ENCODE measurements at places on chromosomes 5 and 9.

DNA sequence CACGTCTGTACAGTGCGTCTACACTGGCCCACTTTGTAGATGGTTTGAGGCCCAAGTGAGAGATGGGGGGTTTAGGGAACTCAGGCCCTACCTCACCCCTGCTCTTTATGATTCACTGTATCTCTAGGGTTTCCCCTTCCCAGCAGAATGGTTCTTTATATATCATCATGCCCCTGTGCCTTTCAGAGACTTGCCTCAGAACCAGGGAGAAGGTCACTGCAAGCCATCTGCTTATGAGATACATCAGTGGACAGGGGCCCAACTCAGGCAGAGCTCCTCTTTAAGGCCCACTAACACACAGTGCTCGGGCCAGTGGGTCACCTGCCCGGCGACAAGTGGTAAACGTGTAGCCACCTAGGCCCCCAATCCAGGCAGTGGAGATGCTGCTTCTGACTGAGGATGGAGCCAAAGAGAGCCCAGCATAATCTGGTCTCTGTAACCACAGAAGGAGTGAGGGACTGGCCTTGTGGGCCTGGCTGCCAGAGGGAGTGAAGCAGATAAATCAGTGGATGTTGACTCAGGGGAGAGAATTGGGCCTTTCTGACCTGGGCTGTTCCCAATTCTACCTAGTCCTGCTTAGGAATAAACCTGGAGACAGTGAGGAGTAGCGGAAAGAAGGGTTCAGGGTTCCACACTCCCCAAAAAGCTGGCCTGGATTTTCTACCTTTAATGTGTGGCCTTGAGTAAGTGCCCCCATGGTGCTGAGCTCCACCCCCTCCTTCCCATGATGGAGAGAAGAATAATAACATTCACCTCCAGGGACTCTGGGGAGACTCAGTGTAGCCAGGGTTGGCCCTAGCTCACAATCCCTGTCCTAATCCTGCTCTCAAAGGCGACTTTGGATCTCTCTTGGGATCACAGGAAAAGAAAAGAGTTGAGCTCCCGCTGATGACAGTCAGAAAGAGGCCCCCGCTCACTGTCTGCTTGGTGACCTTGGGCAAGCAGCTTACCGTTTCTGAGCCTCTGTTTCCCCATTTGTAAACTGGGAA lies 2.8 kb upstream of the DUSP1 start:
- DNase-seq, result no peak

- DNase-seq, result peak; percentile 88
Measured at GRCh38 chr9:89878687-89879086, 273.9 kb downstream of the GADD45G start.

DNA sequence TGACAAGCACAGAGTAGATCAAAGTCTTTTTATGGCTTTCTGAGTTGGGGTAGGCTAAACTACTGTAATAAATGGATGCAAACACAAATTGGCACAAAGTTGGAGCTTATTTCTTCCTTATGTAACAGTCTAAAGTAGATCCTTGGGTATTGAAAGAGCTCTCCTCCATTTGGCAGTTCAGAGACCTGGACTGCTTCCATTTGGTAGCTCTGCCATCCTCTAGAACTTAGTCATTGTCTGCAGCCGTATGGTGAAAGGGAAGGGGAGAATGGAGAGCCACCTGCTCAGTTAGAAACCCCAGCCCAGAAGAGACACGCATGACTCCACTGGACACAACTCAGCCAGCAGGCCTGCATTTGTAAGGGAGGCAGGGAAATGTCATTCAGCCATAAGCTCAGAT lies 345.0 kb downstream of the DMAC1 start:
- no peak for DNase-seq

- DNase-seq, result no peak
Measured at GRCh38 chr5:98898743-98899142, 30.1 kb downstream of the CHD1 start.

DNA sequence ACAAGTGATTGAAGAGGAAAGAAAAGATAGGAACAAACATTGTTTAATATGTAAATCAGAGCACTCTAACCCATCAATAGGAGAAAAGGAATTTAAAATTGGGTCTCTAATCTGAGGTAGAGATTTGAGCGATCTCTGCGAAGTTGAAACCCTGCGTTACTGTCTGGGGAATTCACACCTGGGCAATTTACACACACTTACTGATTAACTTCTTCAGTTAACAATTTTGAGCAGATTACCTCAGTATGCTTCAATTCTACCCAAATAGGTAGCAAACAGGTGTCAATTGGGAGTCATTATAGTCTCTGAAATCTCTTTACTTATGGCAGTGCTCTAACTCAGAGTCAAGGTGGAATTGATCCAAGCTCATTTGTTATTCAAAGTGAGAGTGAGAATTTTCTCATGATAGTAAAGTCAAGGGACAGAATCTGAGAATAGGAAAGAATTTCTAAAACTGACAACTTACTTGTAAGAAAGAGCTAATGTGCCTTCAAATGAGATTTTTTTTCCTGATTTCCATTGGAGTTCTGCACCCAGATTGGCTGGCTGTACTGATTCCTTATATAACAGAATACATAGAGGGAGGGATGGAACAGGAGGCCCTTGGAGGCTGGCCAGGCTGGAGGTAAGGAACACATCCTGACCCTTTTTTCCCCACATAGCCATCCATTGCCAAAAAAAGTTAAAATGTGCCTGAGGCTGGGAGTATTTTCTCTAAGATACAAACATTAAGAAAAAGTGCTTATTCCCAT lies 27.1 kb upstream of the IFNA14 start:
- DNase-seq, result no peak

GRCh38 chr9:99023231-99023630 lies 79.5 kb downstream of the COL15A1 start:
- no peak for DNase-seq

DNA sequence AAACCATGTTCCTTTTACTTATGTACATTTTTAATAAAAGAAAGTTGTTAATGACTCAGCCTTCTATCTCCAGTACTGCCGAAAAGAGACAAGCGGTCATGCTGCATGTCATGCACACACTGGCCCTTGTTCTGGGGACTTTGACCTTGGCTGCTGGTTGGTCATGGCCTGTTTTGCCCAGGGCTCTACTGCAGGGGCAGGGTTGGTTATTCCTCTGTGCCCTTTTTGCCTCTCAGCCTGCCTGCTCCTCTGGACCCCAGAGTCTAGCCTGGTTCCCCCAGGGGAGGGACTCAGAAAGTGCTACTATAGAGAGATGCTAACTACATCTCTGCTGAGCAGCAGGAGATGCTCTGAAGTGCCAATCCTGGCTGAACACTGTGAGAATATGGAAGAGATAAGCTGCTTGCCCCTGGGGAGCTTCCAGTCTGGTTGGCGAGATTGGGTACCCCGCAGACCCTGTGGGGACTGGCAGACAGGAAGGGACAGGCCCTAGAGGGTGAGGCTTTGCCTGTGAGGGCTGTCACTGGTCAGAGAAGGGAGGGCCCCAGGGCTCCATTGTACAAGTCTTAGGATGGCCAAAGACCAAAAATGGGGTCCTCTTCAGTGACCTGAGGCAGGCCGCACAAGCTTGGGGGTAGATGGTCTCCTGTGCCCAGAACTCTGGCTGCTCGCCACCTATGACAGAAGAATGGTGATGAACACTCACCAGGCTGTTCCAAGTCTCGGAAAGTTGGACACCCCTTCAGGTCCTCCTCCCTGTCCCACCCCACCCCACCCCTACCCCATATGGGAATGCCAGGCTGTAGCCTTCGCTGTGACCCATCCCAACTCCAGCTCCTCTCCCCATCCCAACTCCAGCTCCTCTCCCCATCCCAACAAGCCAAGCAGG lies 14.3 kb downstream of the IRF1 start:
- DNase-seq, result no peak
